ENCODE measurements at places on chromosomes 3 and 15.

DNA sequence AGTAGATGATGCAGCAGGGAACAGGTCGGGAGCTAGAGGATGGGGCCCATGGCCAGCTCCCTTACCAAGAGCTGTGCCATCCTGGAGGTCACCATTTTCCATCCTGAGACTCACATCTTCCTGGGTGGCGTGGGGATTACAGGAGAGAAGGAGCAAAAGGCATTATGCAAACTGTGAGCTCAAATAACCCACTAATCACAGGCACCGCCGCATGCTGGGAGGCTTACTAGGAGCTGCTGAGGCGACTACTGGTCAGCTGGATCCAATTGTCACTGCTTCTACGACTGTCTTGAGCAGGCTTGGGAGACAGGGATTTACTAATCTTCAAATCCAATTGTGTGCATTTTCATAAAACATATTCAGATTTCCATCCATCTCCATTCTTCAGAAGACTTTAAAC is 12.5 kb upstream of the KBTBD12 start:
- no peak for DNase-seq

- no peak for DNase-seq
Observed at GRCh38 chr15:84982301-84982920, 755 bp downstream of the PDE8A start.

- no peak for DNase-seq
Observed at GRCh38 chr3:176968631-176969030, 228.7 kb downstream of the TBL1XR1 start.

- DNase-seq: no peak
Observed at GRCh38 chr15:74565381-74566085, 24.5 kb downstream of the ARID3B start.

GRCh38 chr3:67318162-67318561 is 320.1 kb downstream of the KBTBD8 start:
- no peak for DNase-seq

DNA sequence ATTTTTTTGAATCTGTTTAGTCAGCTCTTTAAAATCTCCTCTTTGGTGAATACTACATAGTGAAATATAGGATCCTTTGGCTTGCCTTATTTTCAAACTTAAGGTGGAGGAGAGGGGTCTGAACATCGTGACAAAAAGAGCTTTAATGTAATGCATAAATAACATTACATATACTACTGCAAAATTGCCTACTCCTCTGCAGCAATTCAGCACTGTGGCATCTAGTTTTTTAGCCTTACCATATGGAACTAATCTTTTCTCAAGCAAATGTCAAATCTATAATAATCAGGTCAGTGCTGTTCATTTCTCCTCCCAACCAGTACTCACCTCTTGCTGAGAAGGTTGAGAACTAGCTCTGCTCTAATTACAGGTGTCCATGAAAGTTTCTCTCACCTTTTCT is 394.0 kb upstream of the CDIN1 start:
- no peak for DNase-seq

DNA sequence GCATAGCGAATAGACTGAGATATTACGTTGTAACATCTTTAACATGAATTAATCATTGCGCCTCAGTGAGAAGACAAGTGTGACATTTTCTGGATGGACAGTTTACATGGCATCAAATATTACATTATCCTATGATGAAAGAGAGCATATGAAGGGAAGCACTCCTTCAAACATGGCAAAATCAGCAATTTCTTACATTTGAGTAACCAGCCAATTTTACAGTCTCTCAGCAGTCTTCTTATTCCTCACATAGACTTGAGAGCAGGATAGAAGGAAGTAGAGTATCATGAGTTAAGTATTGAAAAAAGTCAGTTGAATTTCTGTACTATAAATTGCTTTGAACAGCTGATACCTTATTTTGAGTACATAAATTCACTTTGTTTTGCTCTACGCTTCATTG is 38.9 kb downstream of the FANCI start:
- DNase-seq: no peak

DNA sequence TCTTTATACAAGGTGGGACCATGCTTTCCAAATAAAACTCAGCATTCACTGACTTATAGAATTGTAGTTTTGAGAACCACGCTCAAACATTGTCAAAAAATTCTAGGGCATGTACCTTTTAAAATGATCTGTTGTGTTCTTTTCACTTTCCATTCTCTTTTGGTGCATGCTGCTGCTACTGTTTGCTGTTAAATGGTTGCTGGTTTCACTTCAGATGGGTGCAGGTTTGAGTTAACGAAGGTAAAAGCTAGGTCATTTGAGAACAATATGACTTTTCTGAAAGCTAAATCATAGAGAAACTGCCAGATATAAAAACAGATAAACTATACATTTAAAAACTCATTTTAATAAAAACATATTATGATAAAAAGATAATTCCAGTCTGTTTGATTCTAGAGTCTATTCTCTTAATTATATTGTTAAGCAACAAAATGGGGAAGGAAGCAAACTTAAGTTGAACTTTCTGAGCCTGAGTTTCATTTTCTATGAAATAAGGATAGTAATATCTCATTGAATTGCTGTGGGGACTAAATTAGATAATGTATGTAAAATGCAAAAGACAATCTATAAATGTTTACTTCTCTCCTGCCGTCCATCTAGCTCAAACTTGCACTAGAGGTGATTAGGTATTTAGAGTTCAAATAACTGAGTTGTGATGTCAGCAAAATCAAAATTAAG is 82.4 kb downstream of the OXSM start:
- no peak for DNase-seq

DNA sequence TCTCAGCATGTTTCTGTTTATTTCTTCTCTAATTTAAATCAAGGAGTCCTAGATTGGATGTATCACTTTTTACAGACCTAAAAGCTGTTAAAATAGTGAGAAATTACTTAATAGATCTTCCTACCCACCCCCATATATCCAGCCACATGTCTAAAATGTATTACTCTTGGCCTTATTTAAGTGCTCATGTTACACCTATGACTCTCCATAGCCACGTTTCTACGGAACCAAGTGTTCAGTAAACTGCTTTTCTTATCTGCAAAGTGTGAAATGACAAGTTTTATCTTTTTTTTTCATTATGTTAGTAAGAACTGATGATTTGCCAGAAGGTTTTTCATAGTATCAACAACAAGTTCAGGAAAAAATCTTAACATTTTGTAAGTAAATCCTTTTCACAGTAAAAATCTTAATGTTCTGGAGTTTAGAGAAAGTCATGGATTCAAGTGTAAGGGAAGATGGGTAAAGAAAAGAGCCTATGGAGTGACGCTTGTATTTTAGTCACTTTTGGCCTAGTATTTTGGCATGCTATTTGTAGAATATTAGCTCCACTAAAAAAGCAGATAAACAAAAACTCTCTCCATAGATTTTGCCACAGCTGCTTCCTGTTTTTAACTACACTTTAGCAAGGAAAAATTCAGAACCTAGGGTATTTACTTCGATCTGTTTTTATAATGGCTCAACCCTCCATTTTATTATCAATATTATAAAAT is 41.2 kb upstream of the IGSF10 start:
- no peak for DNase-seq

- no peak for DNase-seq
Observed at GRCh38 chr15:74208496-74208895, 5.9 kb upstream of the STRA6 start.

DNA sequence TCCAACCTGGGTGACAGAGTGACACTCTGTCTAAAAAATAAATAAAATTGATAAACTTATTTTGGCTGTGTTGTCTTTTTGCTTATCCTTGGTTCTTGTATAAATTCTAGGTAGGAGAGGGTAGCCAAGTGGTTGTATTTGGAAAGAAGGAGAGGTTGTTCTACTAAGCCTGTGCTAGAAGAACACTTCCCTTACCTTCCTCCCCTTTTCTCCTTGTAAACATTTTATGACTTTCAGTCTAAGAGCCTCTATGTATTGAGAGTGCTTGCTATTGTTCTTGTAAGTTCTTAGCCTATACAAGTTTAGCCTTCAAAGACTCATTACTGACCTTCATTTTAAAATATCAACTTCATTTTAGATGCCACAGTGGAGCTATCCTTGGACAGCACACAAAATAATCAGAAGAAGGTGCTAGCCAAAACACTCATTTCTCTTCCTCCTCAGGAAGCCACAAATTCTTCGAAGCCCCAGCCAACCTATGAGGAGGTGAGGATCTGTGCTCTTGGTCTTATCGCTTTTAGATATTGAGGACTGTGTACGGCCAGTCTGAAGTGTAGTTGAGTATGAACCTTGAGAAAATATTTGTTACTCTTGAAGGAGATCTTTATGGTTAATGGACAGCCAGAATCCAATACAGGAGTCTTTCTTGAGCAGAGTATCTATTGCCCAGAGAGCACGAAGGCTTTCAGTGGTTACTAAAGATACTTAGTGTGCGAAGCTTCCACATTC is 22.1 kb downstream of the SNX1 start:
- DNase-seq: no peak

GRCh38 chr3:193592841-193593667 is at the start of gene OPA1:
Gene OPA1 (plus strand): TSS chr3:193593208. CDS start chr3:193593378, 170 bp downstream.
- peak; percentile 97 for DNase-seq

DNA sequence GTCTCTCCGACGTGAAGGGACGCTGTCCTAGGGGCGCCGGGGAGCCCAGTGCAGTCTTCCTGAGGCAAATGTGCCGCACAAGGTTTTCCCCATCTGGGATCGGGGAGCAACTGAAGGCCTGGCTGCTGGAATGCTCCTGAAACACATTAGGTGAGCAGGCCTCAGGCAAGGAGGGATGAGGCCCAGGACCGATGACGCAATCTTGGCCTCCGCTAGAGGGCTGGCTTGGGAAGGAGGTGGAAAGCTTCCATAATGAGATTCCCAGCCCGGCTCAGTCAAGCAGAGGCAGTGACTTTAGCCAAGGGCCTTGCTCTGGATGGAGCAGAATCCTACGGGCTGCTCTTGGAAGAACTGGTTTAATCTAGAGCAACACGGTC is 50.8 kb downstream of the CPN2 start:
- no peak for DNase-seq
